ENCODE measurements at places on chromosomes 1 and 21.

- DNase-seq: peak; percentile 64
Measured at GRCh38 chr1:16012590-16013219, 5.1 kb downstream of the HSPB7 start.

DNA sequence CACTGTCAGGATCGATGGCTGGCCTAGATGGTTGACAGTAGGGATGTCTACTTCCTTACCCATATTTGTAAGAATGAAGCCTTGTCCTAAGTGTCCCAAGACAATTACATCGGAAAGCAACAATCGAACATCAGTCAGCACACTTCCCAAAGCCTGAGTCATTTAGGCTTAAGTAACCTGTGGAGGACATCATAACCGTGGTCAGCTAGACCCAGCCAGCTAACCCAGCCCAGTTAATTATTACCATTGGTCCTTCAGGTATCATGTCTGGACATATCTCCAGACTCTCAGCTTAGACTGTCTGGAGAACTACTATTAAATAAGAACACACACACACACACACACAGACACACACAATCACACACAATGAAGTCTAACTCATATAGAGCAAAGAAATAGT, 264.7 kb downstream of the TRABD2B start:
- no peak for DNase-seq

GRCh38 chr1:44327679-44328491, 27.2 kb downstream of the ERI3 start:
- DNase-seq: no peak

GRCh38 chr1:241688940-241689368, 36.9 kb downstream of the WDR64 start:
- DNase-seq: no peak

- no peak for DNase-seq
Measured at GRCh38 chr1:178938101-178938958, 67.5 kb upstream of the ANGPTL1 start.
